Left cardiac atrium (tissue), 4 donors: ENCODE measurements at places on chromosomes 3 and 15. TPM values are rescaled to one million over a fixed set of nuclear protein-coding genes. Genes with fewer than 3 reads are reported as not detected.

LRRK1 gene
- total RNA-seq = 9.1 TPM

CHSY1 gene
- total RNA-seq = 18.8 TPM

MOBP gene
- total RNA-seq = 0.10 TPM

FEZF2 gene
- total RNA-seq = not detected

DNA sequence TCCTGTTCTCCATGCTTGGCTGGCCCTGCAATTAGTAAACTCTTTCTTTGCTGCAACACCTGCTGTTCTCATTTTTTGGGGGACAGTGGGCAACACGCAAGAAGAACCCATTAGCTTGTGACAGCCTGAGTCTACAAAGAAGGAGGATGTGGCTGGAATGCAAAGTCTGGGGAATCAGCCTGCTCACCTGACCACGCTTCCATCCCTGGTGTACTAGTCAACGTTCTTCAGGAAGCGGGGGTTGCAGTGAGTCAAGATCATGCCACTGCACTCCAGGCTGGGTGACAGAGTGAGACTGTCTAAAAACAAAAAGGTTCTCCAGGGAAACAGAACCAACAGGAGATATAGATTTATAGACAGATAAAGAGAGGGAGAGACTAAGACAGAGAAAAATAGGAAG is 27.7 kb upstream of the KBTBD12 start:
- DNase-seq = no peak

- DNase-seq = no peak
These were observed 759 bp upstream of the ARID3B start for GRCh38 chr15:74540161-74540760.

- no peak for DNase-seq
These were observed 2.3 kb upstream of the SHC4 start for GRCh38 chr15:48965972-48966371.

DNA sequence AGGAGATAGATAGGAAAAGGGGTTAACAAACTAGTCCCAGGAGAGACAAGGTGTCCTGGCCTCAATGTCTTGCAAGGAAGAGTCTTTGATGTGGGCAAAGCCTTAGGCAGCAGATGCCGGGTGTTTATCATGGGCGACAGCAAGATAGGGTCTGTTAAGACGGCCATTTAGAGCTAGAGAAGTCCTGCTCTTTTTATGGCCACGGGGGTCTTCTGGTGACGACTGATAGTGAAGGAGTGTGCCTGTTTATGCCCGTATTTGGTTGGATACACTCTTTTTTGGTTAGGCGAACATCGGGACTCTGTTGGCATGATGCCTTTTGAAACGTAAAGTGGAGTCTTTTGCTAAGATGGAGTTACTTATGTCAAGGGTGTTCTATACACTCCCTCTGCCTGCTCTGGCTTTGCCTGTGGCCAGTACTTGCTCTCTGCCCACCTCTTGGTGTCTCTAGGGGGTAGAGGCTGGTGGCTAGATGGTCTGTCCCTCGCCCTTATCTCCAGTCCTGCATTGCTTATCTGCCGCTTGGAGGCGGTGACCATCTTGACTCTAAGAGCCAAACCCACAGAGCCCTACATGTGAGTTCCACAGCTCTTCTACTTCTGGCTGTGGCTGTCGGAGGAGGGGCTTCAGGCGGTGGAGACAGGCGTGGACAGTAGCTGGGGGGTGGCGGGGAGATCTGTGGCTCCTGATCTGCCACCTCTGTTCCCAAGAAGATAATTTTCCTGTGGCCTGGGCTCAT is 55.8 kb upstream of the ZBTB38 start:
- DNase-seq = no peak

DNA sequence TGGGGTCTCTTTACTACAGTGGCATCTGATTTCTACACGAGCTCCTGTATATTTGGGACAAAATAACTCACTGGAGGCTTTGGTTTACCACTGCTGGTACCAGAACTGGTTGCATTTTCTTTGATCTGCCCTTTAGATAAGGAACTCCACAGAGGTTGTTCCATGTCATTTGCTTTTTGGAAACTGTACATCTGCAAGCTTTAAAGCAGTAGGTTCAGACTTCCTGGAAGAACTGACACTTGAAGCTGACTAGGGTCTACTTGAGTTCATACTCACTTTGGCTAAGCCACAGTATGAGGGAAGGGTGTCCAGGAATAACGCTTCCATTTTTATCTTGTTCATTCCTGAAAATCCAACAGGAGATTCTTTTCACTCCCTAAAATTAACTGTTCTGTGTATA is 86.4 kb downstream of the WWTR1 start:
- DNase-seq = no peak

DNA sequence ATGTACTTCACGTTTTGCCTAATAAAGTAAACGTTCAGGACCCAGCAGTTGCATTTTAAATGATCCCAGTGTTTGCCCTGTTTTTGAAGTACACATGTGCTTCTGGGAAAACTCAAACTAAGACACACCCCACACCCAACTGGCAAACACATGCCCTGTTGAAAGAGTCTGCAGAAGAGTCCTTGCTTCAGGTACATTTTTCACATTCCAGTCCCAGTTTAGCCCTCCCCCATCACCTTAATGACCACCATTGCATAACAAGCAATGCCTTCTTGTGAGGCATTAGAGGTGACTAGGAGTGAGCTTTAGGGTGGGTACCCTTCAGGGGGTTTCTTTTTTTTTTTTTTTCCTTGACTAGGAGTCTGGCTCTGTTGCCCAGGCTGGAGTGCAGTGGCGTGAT is 322.3 kb downstream of the CNTN4 start:
- DNase-seq = no peak

DNA sequence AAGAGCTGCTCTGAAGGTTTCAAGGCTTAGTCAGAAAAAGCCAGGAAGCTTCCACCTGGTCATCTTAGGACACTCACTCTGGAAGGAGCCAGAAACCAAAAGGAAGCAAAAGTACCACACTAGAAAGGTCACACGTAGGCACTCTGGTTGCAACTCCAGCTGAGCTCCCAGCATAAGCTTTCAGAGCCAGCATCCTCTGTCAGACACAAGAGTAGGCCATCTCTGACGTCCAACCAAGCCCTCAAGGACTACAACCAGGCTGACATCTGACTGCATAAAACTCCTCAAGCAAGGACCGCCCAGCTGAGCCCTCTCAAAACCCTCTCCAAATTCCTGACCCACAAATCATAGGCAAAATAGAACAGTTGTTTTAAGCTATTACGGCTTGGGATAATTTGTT is 12.8 kb downstream of the SH3BP5 start:
- peak; percentile 61 for DNase-seq

GRCh38 chr15:39651881-39652280 is 71.0 kb downstream of the THBS1 start:
- no peak for DNase-seq

DNA sequence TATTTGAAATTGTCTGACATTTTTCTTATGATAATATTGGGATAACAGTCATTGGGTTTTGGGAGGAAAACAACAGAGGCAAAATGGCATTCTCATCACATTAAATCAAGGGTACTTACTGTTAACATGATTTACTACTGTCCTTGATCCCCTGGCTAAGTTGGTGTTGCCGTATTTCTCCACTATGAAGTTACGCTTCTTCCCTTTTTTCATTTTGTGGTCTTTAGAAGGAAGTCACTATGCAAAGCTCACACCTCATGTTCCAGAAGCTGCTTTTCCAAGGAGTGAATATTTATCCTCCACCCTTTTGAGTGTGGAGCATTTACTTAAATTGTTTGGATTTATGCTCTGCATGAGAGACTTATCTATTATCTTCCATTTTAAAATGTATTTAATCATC is 63.7 kb downstream of the ALCAM start:
- DNase-seq = no peak

DNA sequence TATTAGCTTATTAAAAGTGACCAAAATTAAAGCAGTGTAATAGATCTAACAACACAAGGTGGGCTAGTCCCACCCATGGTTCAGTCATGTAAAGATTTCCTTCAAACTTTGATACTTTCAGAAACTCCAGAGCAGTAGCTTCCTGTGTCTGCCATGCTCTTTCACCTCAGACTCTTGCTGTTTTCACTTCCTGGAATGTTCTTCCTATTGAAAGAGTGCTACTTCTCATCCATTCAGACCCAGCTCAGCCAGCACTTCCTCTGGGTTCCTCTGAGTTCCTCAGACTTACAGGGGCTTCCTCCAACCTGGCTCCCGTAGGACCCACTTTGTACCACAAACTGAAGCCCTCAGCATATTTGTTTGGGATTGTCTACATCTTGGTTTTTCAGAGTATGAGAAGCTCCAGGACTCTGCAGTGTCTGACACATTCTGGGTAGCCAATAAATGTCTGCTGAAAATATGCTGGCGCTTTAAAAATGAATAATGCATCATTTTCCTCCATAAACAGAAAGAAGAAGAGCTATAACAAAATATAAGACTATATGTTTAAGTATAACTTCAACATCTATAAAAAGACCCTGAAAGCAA is 18.0 kb downstream of the NCEH1 start:
- no peak for DNase-seq

GRCh38 chr3:55147856-55148720 is 220.2 kb upstream of the LRTM1 start:
- no peak for DNase-seq

- DNase-seq = no peak
These were observed 44.0 kb upstream of the ALCAM start for GRCh38 chr3:105322570-105323273.

DNA sequence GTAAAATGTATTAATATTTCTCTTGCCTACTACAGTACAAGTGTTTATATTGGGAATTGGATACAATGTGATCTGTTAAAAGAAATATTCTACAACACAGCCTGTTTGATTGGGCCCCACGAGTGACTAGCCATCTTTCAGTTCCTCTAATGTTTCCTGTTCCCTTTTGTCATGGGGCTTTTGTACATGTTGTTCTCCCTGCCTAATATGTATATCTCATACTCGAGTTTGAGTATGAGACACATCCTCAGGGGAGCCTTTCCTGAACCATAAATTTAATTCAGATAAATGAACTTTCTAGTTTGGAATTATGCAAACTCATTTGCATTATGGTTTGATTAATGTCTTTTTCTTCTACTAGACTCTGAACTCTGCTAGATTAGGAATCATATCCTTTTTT is 65.5 kb downstream of the MEF2A start:
- DNase-seq = no peak

DNA sequence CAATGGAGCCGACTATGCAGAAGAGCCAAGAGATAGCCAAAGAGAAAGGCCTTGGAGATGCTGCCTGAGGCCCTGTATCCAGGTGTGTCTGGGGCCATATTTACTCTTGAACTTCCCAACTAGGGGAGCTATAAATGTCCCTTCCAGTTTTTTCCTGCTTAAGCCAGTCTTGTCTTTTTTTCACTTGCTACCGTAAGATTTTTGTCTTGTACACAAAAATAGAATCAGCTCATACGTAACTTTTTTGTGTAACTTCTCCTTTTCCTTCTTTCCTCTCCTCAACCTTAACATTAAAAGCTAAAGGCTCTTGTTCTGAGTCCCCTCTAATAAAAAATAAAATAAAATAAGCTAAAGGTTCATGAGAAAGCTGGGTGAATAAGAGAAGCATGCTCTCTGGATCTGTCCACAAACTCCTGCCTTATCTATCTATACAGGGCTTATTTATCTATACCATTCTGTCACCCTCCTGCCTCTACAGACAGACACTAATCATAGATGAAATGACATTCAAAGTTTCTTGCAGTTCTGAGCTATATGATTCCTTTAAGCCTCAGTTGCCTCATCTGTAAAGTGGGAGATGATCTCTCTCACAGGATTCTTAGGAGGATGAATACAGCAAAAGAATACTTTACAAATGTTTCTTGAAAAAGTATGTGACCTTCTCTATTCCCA is 4.6 kb downstream of the SUMF1 start:
- DNase-seq = no peak

DNA sequence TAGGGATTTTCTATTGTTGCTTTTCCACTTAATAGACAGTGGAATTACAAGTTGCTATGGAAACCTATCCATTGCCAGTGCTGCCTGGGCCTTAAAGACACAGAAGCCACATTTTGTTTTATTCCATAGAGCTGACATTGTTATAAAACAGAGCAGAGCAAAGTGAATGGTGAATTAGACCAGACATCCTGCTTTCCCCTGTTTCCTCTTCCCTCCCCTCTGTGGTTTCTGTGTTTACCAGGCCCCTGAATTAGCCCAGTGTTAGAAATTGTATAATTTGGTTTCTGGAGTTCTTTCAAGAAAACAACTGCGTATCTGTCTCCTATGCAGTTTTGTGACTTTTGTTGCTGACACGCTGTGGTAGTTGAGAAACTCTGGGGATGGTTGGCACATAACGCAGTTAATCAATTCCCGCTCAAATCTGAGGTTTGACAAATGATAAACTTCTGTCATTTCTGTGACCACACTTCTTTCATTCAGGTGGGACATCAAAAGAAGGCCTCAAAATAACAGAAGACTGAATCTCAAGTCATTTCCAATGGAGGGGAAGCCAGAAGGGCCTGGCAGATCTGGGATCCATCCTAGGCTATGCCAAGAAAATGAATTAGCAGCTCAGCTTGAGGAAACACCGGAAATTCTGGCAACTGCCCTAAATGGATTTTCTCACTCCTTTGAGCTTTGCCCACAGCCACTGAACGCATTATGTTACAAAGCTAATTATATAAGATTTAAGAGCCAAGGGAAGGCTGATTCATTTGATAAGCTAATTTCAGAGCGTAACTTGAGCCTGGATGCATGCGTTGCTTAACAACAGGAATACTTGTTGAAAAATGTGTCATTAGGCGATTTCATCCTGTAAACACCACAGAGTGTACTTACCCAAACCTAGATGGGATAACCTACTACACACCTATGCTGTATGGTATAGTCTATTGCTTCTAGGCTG is 46.9 kb downstream of the NR1D2 start:
- no peak for DNase-seq

DNA sequence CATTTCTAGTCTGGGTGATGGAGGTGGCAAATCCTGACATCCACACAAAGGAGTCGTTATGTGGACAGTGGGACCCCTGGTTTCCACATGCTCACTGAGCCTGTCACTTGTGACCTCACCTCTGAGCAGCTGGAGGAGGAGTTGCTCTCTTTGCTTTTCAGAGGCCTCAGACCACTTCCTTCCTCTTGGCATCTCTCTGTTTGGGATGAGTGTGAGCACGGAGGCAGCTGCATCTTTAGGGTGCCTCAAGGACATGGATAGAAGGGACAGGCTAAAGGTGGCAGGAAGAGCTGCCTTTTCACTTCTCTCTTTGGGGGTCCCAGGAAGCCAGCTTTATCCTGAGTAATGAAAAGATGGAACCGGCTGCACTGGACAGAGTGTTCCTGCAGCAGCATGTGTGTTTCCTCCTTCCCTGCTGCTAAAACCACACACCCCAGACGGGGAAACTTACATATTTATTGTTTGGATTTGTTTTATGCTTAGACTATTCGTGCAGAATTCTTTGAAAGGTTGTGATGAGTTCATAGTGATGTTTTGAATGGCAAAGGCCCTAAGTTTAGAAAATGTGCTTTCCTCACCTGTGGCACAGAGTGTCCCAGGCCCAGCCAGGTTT is 31.8 kb downstream of the GPR171 start:
- DNase-seq = no peak

- no peak for DNase-seq
These were observed 68.6 kb downstream of the INO80 start for GRCh38 chr15:41047474-41047873.

GRCh38 chr3:143226678-143227291 is 107.2 kb downstream of the CHST2 start:
- no peak for DNase-seq
